T47D (cell line): ENCODE measurements at places on chromosomes 5 and 9.
A peak's percentile ranks its signal among the peaks of the same experiment; 100 is the strongest.

GRCh38 chr9:135791431-135792267 lies 89.7 kb downstream of the KCNT1 start:
- no peak for DNase-seq

GRCh38 chr5:157267761-157268480 lies 2.0 kb downstream of the CYFIP2 start:
- DNase-seq: peak; percentile 91

- no peak for DNase-seq
Observed at GRCh38 chr9:12314589-12314988, 378.6 kb upstream of the TYRP1 start.

- no peak for DNase-seq
Observed at GRCh38 chr9:83239747-83240146, 176.8 kb upstream of the RASEF start.

DNA sequence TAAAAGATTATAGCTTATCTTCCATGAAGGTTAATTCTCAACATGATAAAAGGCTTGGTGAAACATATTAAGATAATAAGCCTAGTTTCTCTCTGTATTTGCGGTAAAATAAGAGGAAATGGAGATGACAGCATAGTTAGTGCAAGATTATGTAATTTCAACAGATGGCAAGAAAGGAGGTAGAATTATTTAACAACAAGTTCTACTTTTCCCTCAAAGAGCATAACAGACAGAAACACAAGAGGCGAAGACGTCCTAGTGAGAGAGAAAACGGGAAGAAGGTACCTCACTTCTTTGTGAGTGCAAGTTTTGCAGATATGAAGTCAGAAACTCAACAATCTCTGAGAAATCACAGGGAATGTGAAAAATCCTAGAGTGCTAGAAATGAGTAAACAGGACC lies 144.8 kb upstream of the ADCY2 start:
- no peak for DNase-seq

DNA sequence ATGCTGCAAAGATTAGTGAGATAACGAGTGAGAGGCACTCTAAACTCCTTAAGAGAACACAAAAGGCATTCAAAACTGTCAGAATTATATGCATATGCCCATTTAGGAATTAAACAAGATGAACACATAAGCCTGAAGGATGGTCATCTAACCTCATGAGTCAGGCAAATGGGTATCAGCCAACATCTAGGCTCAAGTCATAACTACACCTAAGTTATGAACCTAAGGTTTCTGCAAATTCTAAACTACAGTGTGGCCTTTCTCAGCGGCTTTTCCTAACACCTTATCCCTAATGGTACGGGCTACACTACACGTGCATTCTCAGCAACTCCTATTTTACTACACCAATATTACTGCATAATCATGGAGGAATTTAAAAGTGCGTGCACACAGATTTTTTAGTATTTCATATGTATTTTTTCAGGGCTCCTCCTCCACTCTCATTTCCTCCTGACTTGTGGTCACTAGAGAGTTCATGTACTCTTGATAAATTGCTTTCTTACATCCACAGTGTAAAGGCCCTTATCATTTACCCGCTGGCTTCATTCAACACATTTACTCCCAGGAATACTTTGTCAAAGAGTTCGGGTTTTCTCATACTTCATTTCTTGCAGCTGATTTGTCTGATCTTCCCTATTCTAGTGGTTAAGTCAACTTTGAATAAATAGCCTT lies 316.5 kb downstream of the BNC2 start:
- no peak for DNase-seq

DNA sequence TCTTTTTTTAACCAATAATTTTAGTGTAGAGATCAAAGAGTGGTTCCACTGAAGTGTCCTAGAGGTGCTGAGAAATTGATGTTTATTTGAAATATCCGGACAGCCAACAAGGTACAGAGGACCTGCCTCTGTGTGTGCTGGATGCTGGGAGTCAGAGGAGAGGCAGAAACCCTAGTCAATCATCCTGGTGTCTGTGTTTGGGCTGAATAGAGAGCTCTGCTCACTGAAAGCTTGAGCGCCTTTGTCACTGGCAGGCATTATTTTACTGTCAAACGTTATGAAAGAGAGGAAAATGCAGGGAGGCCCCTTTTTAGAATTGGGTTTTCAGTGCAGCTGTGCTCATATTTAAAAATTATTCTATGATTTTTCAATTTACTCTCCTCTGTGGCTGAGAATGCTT lies 480.3 kb upstream of the TYRP1 start:
- DNase-seq: no peak

- no peak for DNase-seq
Observed at GRCh38 chr5:147234239-147234824, 494 bp upstream of the STK32A start.

GRCh38 chr5:96528826-96529474 lies 95.9 kb upstream of the PCSK1 start:
- DNase-seq: no peak

GRCh38 chr5:147481376-147481775 lies 28.5 kb downstream of the DPYSL3 start:
- DNase-seq: no peak

GRCh38 chr9:81673310-81673709 lies 16.0 kb downstream of the TLE1 start:
- DNase-seq: no peak

DNA sequence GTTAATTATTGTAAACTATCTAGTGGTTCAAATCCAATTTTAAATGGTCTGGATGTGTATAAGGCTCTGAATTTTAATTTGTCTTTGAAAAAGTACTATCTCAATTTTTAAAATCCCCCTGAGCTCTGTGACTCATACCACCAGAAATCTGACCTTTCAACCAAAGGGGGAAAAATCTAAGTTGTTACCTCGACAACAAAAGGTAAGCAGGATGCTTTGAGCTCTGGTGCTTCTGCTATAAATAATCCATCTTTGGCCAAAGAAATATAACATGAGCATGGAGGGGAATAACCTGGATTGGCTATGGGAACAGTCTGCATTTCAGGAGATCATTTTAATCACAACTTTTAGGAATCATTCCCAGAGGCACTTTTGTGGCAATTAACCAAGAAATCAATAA lies 76.3 kb upstream of the PCSK1 start:
- DNase-seq: no peak

DNA sequence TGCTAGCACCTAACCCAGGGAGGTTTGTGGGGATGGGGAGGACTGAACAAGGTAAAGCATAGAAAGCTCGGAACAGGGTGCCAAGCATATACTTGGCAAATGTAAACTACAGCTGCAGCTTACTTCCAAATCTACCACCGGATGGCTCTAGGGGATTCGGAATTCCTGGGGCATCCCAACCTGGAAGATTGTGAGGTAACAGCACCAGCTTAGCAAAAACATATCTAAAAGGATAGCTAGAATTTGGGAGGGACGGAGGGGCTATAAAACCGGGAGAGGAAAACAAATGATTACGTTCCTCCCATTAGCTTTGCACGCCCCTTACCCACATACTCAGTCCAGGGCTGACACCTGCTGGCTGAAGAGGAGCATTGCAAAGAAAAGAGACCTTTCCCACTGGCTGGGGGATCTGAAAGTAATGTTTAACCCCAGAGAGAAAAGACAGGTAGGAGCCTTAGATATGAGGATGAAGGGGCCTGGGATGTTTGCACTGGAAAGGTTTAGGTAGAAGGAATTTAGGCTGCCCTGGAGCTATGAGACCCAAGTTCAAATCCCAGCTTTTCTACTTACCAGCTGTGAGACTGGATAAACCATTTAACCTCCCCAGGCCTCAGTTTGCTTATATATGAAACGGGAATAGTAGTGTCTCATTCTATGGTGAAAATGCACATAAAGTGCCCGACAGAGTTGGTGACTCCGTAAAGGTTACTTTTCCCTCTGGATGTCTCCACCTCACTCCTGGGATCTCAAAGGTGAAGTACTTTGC lies 73.6 kb downstream of the FAM114A2 start:
- peak; percentile 80 for DNase-seq

- DNase-seq: no peak
Observed at GRCh38 chr5:132501961-132502931, 11.7 kb upstream of the IRF1 start.

GRCh38 chr5:173923218-173924095 lies 35.3 kb downstream of the CPEB4 start:
- DNase-seq: no peak

- no peak for DNase-seq
Observed at GRCh38 chr5:126269511-126269910, 153.7 kb upstream of the GRAMD2B start.

DNA sequence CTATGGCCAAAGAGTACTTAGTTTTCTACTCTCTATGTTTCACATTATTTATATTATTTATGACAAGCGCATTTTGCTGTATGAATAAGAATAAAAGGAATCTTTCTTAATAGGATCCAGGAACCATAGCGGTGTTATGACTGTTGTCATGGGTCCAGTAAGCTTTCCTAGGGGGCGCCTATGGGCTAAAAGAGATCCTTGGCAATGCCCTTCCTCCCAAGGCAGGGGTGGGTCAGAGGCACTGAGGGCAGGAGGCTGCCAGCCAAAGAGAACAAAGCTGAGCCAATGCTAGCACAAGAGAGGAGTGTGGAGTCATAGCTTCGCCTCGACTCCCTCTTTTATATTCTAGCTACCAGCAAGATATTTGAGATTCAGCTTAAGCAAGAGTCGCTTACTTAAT lies 98.4 kb upstream of the GNAQ start:
- peak; percentile 4 for DNase-seq

- DNase-seq: no peak
Observed at GRCh38 chr9:7967093-7967827, 167.7 kb upstream of the DMAC1 start.

GRCh38 chr5:34998058-34998789 lies 49.5 kb downstream of the AGXT2 start:
- peak; percentile 9 for DNase-seq

DNA sequence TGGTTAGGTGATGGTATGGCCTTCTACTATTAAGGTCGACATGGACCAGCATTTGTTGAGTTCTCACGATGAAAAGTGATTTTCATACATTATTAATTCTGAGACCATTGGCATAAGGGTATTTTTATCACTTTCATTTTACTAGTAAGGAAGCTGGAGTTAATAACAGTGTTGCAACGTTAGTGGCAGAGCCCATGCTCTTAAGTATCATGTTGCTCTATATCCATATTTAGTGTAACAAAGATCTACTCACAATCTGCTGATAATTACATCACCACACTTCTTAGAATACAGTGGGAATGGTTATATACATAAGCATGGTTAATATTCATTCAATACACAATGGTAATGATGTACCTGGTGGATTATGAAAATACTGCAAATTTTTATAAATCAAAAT lies 81.9 kb downstream of the PRR16 start:
- DNase-seq: no peak

DNA sequence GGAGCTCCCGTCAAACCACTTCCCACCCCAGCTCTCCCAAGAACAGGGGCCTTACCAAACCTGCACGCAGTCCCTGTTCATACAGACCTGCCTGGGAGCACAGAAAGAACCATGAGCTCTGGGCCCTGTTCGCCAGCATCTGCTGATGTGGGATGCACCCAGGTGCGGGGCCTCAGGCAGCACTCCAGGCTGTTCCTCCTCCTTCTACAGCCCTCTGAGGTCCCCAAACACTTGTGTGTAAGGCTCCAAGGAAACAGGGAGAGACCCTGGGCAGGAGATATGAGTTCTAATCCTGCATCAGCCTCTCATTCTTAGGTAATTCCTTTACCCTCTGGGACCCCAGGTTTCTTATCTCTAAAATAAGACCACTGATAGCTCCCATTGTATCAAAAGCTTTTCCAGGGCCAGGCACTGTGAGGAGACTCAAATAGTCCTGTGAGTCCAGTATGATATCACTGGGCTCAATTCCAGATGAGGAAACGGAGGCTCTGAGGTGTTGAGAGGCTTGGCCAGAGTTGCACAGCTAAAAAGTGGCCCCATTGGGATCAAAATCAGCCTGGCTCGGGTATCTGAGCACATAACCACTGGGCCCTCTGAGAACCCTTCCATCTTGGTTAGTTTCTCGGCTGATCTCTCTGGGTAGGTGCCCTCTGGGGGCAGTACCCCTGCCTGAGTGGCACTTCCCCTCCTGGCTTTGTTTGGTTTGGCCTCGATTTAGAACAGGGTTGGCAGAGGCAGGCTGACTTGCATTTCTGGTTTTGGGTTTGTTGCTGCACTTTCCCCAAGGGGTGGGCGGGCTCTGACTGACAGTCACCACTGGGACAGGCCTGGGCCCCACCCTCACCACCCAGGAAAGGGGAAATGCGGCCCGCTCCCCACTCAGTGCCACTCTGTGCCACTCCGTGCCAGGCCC lies 116.8 kb downstream of the RGS3 start:
- DNase-seq: peak; percentile 97

- no peak for DNase-seq
Observed at GRCh38 chr5:172141949-172142319, 46.1 kb downstream of the STK10 start.

- DNase-seq: no peak
Observed at GRCh38 chr9:3433754-3434153, 92.0 kb downstream of the RFX3 start.

GRCh38 chr9:98600631-98601030 lies 108.1 kb downstream of the GABBR2 start:
- DNase-seq: no peak

DNA sequence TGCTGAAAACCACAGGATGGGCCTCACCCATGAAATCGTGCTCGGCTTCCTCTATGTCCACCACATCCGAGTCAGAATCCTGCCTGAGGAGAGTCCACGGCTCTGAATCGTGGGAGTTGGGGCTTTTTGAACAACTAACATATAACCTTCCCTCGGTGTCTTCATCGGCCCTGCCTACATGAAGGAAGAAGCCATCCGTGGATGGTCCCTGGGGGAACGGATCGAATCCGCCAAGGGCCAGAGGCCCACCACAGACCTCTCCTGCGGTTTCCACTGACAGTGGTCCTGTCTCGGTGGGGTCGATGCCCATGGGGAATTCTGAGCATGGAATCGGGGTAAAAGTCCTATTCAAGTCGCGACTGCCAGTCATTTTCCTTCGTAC lies 85.0 kb downstream of the CAMSAP1 start:
- DNase-seq: no peak

- DNase-seq: no peak
Observed at GRCh38 chr9:126410229-126410628, 83.6 kb downstream of the MVB12B start.

- DNase-seq: no peak
Observed at GRCh38 chr5:16663840-16664239, 47.0 kb upstream of the RETREG1 start.

DNA sequence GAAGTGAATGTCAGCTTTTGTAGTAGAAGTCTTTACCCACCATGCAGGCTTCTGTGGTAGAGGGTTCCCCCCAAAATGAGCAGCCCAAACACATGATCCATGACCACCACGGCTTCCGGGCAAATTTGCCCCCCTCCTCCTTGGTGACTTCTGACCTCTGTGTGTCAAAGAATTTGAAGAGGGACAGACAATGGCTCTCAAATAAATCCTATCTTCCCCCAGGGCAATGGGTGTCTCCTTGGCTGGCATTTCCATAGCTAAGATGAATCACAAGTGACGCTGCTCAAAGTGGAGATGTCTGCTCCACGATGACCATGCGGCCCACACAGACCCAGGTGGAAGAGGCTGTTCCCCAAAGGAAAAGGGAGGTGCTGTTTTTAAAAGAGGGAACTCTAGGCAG lies 30.2 kb upstream of the BOD1 start:
- no peak for DNase-seq

GRCh38 chr9:4622016-4622415 lies 40.1 kb upstream of the PLPP6 start:
- no peak for DNase-seq
